IPS DF 19.7 (cell line): ENCODE measurements at places on chromosomes 4 and X.

DNA sequence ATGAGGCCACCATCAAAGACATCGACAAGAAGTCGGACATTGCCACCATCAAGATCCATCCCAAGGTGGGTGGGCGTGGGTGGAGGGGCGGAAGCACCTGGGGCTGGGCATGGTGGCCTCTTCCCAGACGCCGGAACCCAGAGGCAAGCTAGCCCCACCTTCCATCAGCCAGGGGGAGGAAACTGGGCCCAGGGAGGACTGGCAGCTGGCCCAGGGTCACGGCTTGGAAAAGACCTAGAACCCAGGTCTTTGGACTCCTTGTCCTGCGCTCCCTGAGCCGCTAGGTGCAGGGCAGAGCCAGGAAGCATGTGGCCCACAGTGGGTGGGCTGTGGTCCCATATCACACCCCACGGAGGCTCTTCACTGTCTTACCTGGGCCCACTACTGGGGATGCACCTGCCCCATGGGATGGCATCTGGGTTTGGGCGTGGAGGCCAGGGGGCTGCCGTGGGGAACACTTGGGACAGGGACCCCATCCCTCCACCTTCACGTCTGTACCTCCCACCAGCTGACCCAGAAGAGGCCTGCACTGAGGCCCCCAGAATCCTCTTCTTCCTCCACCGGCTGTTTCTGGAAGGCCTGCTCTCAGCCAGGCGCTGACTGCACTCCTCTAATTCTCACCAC is 17.3 kb downstream of the HTRA3 start:
- no peak for DNase-seq

GRCh38 chrX:72540318-72540717 is 32.3 kb downstream of the HDAC8 start:
- no peak for DNase-seq

- no peak for DNase-seq
Observed at GRCh38 chr4:99807666-99808065, 9.0 kb upstream of the DAPP1 start.

GRCh38 chr4:24055623-24056022 is 165.8 kb upstream of the PPARGC1A start:
- no peak for DNase-seq

- DNase-seq, result no peak
Observed at GRCh38 chr4:122758033-122758432, 25.5 kb downstream of the BBS12 start.

GRCh38 chr4:2249526-2250356 is 7.8 kb upstream of the HAUS3 start:
- DNase-seq, result no peak

- DNase-seq, result no peak
Observed at GRCh38 chr4:135238940-135239339, 1037.4 kb upstream of the PABPC4L start.

DNA sequence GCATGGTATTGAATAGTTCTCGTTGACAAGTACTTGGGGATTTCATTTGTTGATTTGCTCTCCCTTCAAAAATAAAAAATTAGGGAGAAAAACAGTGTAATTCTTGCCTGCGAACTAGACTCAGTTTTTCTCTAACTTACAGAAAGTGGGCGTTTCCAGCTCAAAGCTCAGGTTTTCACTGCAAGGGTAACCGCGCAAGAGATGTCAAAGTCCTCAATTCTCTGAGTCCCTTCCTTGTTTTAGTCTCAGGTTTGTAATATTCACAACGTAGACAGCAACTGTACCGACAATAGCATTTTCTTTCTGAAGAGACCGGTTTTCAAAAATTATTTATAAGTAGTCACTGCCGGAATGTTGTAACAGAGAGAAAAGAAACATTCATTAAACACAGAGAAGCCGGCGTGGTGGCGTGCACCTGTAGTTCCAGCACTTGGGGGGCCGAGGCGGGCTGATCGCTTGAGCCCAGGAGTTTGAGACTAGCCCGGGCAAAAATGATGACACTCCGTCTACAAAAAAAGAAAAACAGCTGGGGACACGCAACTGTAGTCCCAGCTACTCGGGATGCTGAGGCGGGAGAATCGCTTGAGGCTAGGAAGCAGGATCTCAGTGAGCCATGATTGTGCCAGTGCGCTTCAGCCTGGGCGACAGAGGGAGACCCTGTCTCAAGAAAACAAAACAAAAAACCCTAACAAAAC is 774 bp downstream of the ZCCHC4 start:
- no peak for DNase-seq

DNA sequence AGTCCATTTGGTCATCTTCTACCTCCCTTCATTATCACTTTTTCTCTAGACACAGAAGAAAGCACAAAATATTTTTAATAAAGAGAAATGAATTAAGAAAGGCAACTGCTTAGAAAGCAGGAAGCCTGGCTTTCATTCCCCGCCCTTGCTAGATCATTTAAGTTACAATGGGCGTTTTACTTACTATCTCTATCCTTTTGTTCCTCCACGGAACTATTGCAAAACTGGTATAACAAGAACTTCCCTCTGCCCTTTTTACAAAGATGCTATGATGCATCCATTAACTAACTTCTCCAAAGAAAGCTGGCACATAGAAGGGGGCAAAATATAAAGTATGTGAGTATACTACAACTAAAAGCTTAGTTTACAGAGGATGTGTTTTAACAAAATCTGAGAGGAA is 434.5 kb upstream of the FTHL17 start:
- DNase-seq, result no peak

- DNase-seq, result no peak
Observed at GRCh38 chr4:160403081-160403480, 1300.2 kb downstream of the RAPGEF2 start.

DNA sequence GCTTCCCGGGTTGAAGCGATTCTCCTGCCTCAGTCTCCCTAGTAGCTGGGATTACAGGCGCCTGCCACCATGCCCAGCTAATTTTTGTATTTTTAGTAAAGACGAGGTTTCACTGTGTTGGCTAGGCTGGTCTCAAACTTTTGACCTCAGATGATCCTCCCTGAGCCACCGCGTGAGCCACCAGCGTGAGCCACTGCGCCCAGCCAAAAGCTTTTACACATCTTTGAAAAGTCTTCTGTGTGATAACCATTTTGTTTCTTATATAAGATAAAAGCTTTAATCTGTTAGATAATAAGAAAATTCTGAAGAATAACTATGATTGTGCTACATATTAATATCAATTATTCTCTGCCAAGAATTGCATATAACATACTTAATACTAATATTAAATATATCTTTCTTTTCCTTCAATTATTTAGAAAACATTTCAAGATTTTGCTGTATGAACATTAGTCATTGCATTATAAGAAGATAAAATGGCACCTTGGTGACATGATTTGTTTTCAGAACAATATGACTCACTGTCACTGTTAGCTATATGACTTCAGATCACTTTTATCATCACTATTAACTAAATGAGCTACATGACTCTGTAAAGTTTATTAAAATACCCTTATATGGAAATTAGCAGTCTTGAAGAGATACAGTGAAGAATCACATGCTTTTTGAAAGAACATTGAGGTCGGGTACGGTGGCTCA is 33.4 kb downstream of the RUFY3 start:
- DNase-seq, result no peak

DNA sequence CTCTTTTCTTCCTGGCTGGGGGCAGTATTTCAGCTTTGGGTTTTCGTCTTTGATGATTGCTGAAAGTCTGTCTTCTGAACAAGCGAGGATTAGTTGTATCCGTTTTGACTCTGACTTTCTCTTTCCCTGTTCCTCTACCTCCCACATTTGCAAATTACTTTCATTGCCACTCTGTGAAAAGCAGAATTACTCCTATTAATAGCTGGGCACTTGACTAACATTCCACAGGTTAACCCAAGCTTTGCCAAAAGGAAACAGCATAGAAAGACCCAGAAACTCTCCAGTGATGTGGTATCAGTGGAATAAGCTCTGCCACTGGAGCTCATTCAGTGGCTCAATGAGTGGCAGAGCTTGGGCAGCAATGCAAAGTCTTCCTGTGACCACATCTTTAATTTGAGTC is 238.9 kb downstream of the PALLD start:
- no peak for DNase-seq

DNA sequence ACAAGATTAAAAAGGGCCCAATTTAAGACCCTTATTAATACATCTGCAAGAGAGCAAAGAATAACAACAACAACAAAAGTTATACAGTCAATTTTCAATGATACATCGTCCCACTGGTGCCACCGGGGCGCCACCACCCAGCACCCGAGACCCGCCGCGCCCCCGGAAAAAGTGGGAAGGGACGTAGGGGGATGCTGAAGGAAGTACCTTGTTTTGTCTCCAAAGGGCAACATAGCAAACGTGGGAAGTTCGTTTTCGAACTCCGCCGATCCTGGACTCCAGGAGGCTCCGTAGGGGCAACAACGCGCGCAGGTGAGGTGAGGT is 1.7 kb downstream of the PDE5A start:
- DNase-seq, result peak; percentile 17

- DNase-seq, result no peak
Observed at GRCh38 chr4:119244344-119244743, 31.8 kb downstream of the USP53 start.

GRCh38 chr4:122423246-122423645 is 33.3 kb downstream of the IL2 start:
- DNase-seq, result no peak

DNA sequence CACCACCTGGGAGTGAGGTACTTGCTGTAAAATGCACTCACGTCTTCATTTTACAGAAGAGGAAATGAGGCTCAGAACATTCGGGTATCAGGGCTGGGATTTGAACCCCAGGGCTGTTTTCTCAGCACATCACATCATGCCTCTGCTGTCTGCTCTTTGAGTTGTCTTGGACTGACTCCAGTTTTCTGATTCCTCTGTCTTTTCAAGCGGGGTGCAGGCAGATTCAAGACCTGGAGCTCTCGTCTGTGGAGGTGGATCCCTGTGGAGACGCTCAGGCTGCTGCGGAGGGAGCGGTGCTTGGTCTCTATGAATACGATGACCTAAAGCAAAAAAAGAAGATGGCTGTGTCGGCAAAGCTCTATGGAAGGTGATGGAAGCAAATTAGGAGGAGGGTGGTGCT is 6.3 kb downstream of the LAP3 start:
- no peak for DNase-seq

DNA sequence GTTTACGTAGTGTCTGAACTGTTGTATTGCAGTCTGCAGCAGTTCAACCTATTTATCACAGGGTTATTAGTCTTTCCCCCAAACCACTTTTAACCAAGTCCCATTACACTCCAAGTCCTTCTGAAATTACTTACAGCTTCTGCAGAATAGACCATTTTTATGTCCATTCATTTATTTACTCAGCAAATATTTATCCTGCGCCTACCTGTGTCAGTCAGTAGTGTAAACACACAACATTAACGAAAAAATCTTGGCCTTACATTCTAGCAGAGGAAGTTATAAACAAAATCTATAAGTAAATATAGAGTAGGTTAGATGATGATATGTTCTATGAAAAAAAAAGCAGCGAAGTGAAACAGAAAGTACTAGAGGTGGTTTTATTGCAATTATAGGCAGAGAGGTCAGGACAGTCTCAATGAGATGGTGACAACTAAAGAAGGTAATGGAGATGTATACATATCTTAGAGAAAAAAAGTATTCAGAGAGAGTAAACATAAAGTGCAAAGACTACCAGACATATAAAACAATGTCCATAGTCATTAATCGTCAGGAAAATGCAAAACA is 534.7 kb downstream of the KCNIP4 start:
- no peak for DNase-seq

DNA sequence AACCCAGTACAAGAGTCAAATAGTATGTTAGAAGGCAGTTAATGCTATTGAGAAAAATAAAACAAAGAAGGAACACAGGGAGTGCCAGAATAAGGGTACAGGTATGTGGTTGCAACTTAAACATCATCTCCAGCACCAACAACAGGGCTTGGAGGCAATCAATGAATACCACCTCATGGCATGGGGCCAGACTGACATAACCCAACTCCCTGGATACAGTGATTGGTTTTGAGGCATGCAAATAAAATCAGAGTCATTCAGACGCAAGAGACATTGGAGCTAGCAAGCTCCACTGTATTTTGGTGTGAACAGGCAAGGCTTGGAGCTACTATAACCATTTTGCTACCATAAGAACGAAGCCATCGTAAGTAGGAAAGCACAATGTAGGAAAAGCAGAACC is 56.7 kb downstream of the PPP3CA start:
- DNase-seq, result no peak

DNA sequence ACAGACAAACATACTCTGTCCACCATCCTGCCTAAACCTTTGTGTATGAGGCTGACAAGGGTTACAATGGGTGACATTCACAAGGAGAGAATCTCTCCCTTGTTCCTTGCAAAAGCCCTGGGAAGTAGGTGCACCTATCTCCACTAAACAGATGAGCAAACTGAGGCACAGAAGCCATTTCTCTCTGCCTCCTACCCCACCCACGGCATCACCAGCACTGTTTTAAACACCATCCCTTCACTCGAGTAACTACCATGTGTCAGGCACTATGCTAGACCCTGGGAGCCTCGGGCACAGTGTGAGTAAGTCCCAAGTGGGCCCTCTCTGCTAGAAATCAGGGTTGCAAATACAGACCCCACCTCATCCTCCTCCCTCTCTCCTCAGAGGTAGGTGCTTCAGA is 899 bp downstream of the LYAR start:
- no peak for DNase-seq

DNA sequence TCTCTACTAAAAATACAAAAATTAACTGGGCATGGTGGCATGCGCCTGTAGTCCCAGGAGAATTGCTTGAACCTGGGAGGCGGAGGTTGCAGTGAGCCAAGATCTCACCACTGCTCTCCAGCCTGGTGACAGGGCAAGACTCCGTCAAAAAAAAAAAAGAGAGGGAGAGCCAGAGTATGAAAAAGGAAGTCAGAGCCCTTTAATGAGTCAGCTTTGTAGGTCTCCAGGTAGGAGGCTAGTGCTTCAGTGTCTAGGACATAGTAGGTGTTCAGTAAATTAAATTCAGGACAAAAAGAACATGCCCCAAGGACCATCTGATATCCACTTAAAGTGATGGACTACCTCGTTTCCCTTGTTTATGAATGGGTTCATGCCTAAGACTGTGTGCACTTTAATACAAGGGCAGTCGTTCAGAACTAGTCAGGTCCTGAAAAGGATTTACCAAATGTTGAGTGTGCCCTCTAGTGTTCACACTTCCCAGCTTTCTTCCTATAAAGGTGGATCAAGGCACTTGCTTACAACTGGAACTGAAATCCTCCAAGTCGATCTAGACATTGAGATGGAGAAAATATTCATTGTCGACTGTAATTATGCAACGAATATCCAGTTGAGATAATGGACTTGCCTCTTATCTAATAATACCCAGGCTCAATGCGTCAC is 29.0 kb downstream of the F9 start:
- peak; percentile 15 for DNase-seq

DNA sequence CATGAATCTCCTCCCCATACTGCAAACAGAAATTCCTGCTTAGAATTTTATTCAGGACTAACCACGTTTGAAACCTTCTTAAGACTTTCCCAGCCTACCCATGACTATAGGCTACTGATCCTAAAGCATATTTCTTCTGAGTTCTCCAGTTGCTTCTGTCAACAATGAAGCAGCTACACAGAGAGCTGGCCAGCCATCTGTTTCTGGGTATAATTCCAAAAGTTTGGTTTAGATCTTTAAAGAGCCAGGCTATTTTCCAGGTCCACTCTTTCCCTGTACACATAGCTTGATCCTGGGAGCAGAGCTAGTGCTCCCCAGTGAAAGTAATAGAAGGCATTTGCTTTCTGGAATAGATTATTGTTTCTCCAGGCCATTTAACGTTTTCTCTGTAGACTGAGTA is 4.0 kb upstream of the ITM2A start:
- no peak for DNase-seq

- DNase-seq, result no peak
Observed at GRCh38 chr4:121176082-121176934, 12.2 kb upstream of the TNIP3 start.
